ENCODE measurements at places on chromosomes 5 and 9.

- no peak for DNase-seq
These were observed 37.0 kb upstream of the CRB2 start for GRCh38 chr9:123318961-123319421.

GRCh38 chr5:157069949-157070348 lies 11.0 kb upstream of the HAVCR1 start:
- DNase-seq = no peak

DNA sequence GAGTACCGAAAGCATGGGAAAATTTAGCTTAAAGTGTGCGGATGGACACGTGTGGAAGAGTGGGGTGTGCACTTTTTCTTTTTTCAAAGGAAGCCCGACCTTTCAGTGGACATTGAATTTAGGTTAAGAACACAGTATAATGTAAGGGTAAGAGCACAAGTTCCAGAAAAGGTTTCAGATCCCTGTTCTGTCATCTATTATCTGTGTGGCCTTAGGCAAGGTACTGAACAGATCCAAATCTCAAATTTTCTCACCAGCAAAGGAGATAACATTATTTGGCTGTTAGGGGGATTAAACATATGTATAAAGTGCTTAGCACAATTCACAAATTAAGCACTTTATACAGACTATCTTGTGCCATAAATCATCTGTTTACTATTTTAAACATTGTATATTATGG lies 441.0 kb downstream of the SPOCK1 start:
- no peak for DNase-seq

- DNase-seq = no peak
These were observed 27.5 kb downstream of the CDH6 start for GRCh38 chr5:31221001-31221400.

DNA sequence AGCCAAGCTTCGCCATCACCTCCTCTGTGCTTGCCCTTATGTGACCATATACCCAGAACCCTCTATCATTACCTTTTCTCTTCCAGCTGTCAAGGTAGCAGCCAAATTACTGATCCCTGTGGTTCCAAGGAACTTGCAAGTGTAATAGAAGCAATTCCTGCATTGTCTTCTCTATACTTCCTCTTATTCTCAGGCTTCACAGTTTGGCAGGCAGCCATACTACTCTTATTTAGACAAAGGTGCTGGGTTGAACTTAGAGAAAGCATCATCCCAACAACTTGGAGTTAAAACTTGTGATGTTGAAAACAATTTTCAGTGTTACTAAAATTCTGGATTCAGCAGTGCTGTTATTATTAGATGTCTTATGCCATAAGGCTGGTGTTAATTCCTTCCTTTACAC lies 93.2 kb downstream of the NLN start:
- DNase-seq = no peak

DNA sequence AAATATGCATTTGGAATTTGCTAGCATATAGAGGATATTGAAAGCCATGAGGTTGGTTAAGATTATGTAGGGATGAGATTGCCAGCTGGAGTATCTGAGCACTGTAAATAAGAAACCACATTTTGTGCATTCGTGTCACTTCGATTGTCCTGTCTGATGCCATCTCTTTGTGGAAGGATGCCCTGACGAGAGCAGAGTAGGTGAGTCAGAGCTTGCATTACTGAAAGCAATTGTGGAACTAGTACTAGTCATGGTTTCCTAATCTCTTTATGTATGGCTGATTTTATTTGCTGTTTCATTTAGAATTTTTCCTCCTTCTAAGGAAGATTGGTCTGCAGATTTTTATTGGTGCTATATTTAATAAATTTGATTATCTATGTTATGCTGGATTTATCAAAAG lies 14.5 kb upstream of the TAS2R1 start:
- DNase-seq = no peak

DNA sequence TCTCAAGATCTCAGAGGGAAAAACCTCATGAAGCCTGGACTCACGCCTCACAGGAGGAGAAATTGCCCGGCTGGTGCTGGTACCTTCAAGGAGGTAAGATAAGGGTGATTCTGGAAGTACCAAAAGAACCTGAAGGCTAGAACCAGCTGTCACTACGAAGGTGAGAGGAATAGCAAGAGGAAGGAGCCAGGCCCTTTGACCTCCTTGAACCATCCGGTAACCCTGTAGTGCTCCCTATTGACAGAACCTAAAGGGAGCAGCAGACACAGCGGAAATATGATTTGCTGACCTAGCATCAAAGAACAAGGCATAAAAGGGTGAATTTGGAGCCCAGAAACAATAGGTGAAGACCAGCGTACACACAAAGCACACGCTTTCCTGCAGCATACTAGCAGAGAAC lies 92.2 kb downstream of the DOCK8 start:
- DNase-seq = no peak
